ENCODE measurements at places on chromosomes 11 and 22.

DNA sequence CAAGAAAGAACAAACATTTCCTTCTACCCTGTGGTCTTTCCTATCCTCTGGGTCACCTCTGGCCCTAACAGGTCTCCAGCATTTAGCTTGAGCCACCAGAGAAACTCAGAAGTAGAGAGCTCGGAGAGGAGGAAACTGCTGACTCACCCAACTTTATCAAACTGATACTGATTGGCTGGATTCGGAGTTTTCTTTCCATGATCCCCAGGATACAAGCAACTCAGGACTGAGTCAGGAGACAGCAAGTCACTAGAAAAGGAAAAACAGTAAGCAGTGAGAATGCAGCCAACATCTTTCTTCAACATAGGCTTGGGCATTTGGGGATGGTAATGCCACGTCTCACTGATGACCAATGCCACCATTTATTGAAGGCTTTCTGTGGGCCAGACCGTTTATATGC, 32.7 kb downstream of the THOC5 start:
- no peak for DNase-seq

DNA sequence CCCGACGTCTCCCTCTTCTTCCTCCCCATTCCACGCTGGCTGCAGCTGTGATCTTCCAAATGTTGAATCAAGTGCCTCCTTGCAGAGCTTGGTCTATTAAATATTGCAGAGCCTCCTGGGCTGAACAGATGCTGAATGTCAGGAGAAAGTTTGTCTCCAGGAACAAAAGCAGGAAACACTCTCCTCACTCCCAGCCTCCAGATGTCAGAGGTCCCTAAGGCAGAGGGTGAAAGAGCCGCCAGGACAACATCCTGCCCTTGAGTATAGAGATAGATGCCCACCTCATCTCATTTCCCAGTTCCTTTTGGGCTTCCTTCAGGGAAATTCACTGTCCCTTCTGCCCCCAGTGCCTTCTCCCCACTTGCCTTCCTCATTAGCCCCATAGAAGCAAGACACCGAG, 40.8 kb upstream of the IGSF9B start:
- DNase-seq, result no peak

GRCh38 chr11:105324156-105324555, 184.6 kb upstream of the CARD18 start:
- DNase-seq, result no peak

- no peak for DNase-seq
These were observed 72.3 kb upstream of the TP53I11 start for GRCh38 chr11:45023065-45023365.

GRCh38 chr22:26642465-26643417, 14.6 kb upstream of the MIAT start:
- peak; percentile 89 for DNase-seq

DNA sequence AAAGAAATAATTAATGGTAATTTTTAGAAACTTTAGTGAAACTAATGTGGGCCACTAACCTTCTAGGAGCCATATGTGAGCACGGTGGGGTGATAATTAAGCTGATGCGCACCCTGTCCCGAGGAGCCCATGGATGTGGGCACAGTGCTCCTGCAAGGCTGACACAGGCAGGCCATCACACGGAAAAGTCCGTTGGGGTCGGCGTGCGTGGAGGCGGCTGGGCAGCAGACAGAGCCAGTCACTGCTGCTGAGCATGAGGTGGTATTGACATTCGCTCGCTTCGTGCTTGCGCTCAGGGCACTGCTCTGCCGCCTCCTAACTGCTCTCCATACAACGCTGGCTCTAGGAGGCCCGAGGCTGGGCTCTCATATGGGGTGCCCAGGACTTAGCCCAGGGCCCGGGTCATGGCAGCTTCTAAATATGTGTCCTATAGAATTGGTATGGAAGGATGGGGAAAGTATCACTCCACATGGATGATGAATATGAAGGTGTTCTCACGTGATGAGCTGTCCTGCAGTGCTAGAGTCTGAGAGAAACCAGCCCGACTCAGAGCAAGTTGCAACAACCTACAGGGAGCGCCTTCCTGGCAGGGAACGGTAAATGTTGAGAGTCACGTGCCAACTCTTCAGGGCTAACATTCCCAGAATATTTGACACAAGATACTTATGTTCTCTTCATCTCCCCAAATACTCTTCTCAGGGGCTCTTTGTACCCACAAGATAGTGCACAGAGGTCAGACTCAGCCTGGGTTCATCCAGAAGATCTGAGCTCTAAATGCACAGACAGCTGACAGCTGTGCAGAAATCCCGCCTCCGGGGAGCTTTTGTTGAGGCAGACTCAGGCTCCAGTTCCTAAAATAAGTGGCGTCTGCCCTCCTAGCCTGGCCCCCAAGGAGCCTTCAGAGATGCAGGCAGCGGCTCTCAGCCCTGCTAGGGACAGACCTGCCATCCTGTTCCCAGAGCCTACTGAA, 50.6 kb upstream of the ARFGAP3 start:
- DNase-seq, result no peak

GRCh38 chr22:29031227-29032011, 30.2 kb downstream of the C22orf31 start:
- DNase-seq, result no peak

DNA sequence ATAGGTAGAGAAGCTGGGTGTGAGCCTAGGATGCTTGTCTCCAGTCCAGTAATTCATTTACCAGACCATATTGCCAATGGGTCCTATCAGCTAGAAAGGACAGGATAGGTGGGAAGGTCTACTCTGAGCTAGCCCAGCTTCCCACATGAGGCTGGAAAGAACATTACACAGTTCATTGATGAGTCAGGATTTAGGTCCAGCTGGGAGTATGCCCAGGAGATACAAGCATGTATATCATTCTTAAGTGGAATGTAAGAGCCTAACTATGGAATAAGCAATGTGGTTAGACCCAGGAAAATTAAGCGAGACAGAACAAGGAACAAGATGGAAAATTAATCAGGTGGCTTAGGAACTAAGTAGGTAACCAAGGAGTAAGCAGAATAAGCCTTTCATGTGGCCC, 59.0 kb upstream of the TBCEL start:
- no peak for DNase-seq

DNA sequence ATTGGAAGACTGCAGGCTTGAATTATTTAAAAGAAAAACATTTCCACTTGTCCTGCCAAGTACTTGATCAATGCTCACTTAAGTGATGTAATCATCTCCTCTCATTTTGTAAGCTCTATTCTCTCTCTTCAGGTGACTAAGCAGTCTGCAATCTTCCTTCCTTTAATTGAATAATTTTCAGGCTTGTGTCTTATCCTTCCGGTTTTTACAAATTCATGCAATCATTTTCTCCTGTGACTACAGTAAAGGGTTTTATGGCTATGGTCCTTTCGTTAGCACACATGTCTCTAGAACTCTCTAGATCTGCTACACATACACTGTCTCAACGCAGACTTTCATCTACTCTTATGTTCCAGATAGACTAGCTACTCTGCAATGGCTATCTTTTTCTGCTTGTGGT, 12.6 kb upstream of the UPB1 start:
- DNase-seq, result peak; percentile 56

- DNase-seq, result no peak
These were observed 13.7 kb downstream of the CSTF3 start for GRCh38 chr11:33147559-33147958.

Data from KBM-7 (cell line).